ENCODE measurements at places on chromosomes 5 and 9.
A peak's percentile ranks its signal among the peaks of the same experiment; 100 is the strongest.

DNA sequence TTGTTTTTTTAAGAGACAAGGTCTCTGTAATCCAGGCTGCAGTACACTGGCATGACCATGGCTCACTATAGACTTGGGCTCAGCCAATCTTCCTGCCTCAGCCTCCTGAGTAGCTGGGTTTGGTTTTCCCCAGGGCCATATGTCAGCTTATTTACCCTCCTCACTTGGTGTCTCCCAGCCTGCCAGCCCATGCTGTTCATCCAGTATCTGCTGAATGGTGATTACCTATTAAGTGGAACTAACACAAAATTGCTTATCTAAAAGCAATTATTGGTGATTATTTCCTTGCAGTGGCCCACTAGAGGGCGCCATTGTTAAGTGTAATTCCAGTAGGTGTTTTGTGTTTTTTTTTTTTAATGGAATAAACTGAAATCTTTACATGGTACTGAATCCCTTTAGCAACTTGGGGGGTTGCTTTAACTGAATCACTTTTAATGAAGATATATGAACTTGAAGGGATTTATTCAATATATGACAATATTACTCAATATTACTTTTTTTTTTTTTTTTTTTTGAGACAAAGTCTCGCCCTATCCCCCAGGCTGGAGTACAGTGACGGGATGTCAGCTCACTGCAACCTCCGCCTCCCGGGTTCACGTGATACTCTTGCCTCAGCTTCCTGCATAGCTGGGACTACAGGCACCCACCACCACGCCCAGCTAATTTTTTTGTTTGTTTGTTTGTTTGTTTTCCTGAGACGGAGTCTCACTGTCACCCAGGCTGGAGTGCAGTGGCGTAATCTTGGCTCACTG is 13.8 kb downstream of the EXOSC2 start:
- peak; percentile 38 for DNase-seq

GRCh38 chr5:124239572-124239971 is 506.9 kb downstream of the ZNF608 start:
- DNase-seq, result no peak

DNA sequence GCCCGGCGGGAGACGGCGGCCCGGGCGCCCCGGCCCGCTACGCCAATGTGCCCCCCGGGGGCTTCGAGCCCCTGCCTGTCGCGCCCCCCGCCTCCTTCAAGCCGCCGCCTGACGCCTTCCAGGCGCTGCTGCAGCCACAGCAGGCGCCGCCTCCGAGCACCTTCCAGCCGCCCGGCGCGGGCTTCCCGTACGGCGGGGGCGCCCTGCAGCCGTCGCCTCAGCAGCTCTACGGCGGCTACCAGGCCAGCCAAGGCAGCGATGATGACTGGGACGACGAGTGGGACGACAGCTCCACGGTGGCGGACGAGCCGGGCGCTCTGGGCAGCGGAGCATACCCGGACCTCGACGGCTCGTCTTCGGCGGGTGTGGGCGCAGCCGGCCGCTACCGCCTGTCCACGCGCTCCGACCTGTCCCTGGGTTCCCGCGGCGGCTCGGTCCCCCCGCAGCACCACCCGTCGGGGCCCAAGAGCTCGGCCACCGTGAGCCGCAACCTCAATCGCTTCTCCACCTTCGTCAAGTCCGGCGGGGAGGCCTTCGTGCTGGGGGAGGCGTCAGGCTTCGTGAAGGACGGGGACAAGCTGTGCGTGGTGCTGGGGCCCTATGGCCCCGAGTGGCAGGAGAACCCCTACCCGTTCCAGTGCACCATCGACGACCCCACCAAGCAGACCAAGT is 723 bp downstream of the SNX18 start:
- DNase-seq, result peak; percentile 25

DNA sequence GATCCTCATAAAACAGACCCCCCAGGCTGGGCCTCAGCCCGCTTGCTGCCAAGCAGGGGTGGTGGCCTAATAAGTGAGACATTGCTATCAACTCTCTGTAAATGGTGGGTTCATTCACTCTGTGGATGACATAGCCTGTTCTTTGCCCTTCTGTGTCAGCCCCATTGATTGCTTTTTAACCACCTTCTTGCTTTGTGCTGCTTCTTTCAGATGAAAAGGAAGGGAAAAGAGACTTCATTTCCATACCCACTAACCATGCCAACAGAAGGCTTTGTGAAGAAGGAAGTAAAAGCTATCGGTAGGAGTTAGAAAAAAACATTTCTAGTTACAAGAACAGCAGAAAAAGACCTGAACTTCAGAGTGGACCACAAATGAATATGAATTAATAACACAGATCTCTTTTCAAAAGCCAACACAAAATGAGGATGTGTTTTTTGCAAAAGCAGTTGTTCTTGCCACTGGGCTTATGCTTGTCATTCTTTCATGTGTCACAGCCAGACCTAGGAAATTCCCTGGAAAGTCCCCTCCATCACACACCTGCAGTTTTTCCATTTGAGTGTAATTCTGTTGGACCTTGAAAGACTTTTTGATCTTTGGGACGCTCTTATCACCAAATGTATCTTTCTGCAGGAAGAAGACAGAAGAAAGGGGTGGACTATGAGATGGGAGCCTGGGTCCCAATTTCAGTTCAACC is 507.7 kb downstream of the CCDC171 start:
- DNase-seq, result no peak

GRCh38 chr5:139091439-139092156 is 106.6 kb downstream of the SIL1 start:
- DNase-seq, result no peak

DNA sequence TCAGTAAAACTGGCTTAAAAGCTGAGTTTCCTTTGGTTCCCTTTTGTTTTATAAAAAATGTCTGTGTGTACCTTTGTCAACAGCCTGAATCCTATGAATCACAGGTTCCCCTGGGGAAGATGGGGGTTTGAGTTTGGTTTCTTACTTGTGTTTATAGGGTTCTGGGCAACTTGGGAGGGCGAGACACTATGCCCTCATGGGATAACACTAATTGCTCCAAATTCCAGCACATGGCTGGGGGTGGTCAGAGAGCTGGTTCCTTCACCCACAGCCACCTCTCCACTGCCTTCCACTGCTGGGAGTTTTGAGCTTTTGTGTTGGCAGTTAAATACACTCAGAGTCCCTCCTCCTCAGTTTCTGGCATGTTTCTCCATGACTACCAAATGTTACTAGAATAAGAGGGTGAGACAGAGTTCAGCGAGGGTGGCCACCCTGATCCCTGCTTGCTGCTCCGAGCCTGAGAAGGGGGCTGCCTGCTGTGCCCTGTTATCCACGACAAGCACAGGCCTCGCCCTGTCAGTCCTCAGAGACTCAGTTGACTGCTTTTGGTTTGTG is 83.0 kb upstream of the EPB41L4B start:
- DNase-seq, result no peak

GRCh38 chr5:140725799-140726471 is 25.7 kb downstream of the ZMAT2 start:
- DNase-seq, result peak; percentile 38

GRCh38 chr5:158979749-158980521 is 119.8 kb downstream of the EBF1 start:
- DNase-seq, result no peak

GRCh38 chr5:96093890-96094381 is 132.3 kb upstream of the ELL2 start:
- DNase-seq, result no peak

DNA sequence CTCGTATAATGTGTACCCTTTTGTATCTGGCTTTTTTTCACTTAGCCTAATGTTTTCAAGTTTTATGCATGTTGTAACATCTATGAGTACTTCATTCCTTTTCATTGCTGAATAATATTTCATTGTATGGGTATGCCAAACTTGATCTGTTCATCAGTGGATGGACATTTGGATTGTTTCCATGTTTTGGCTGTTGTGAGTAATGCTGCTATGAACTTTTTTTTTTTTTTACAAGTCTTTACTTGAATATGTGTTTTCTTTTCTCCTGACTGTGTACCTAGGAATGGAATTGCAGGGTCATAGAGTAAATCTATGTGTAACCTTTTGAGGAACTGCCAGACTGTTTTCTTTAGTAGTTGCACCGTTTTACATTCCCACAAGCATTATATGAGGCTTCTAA is 52.4 kb downstream of the MTREX start:
- no peak for DNase-seq

- DNase-seq, result no peak
Observed at GRCh38 chr9:113941056-113941455, 64.9 kb downstream of the ZNF618 start.

DNA sequence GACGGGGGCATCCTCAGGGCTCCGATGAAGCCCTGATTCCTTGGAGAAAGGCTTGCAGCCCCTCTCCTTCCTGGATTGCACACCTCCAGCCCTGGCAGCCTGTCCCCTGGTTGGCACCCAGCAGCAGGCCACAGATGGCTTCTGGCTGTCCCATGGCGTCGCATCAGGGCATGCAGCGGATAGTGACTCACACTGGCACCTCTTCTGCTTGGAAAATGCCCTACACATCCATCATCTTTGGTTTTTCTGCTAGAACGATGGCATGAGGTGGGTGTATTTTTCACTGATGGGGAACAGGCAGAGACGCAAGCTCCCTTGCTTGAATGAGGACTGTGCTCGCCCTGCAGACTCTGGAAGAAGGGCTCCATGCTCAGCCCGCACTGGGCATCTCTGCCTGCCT is 23.2 kb upstream of the IER5L start:
- DNase-seq, result no peak

DNA sequence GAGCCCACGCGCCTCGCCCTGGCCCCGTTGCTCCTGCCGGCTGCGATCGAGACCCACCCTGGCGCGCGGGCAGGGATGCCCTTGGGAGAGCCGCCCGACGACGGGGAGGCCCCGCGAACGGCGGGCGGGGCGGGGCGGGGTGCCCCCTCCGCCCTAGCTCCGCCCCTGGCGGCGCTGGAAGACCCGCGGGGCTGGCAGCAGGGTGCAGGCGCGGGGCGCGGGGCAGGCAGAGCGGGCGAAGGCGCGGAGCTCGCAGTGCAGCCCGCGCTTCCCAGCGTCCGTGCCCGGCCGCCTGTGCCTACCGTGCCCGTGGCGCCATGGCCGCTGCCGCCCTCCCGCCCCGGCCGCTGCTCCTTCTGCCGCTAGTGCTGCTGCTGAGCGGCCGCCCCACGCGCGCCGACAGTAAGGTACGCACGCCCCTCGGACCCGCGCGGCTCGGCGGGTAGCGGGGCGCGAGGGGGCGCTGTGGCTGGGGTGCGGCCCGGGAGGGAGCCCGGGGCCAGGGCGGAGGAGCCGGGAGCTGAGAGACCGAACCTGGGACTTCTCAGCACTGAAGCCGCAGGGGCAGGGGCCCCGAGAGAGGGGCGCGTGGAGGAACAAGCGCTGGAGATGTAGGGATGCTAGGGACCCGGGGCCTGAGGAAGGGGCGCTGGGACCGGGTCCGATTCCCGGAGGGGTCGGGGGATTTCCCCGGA is at the start of gene OLFML2A:
OLFML2A (plus strand) TSS at position 180 of the 695 bp plus-strand sequence; CDS start at position 318, 138 bp downstream.
- no peak for DNase-seq

GRCh38 chr5:164358531-164359259 is 853.3 kb downstream of the MAT2B start:
- no peak for DNase-seq

GRCh38 chr5:107971846-107972245 is 301.1 kb upstream of the EFNA5 start:
- no peak for DNase-seq

DNA sequence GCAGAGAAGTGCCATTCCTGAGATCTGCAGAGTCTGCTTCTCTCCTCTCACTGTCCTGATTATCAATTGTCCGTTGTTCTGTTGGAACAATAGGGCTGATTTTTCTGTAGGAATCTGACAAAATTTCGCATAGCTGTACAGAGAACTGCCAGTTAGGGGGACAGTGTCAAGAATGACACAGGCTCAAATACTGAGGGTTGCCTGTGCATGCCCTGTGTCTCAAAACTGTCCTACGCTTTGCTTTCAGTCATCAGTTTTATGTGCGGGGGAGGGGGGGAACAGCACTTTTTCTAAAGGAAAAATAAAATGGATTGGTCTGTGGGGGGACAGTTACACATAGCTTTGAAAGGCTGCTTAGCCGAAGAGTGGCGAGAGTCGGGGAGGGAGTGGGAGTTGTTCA is 248.6 kb downstream of the PDZD2 start:
- no peak for DNase-seq

DNA sequence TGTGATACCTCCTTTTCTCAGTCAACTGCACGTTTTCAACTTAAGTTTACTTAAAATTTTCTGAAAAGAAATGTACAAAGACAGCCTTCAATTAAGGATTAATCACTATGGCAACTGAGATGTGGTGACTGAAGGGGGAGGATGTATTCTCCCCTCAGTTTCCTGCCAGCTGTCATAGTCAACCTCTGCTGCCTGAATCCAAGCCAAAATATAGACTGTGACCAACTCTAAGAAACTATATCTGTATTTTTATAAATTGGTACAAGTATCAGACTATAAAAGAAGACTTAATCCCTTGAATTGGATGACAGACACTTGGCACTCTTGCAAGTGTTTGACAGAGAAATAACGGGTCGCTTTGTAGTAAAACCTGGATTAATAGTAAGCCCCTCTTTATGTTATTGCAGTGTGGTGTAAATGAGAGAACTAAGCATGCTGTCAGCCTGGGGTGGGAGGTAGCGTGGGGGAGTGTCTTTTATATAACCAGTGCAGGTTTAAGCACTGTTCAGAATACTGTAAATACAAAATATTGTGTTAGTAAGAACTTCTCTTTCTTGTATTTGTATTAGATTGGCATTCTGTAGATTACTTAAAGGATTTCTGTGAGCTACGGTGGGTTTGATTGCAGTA is 106.4 kb downstream of the ERCC6L2 start:
- no peak for DNase-seq

DNA sequence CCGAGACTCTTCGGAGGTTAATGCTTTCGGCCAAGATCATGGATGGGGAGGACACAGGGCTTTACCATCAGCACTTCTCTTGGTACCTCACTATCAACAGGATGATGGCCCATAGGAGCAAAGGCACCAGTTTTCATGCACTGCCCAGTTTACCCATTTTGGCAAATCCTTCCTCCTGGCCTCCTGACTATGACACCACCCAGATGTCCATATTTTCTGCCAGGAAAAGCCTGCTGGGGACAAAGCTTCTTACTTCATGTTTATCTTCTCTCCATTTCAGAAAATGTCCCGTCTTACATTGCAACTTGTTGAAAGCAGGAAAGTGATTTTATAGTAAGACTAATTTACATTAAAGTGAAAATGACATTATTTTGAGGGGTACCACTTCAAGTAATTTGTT is 61.4 kb upstream of the GAS1 start:
- DNase-seq, result no peak

GRCh38 chr5:95029569-95030366 is 255.1 kb downstream of the MCTP1 start:
- DNase-seq, result no peak

DNA sequence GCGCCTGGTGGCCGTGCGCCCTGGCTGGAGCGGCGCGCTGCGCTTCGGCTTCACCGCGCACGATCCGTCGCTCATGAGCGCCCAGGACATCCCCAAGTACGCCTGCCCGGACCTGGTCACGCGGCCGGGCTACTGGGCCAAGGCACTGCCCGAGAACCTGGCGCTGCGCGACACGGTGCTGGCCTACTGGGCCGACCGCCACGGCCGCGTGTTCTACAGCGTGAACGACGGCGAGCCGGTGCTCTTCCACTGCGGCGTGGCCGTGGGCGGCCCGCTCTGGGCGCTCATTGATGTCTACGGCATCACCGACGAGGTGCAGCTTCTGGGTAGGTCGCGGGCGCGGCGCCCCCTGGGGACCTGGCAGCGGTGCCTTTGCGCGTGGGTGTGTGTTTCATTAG is 28.9 kb downstream of the NEURL1B start:
- no peak for DNase-seq

All from stimulated activated CD8-positive, alpha-beta memory T cell treated with anti-CD3 and anti-CD28 coated beads, Interleukin-4, amount 100 ng/mL, for 1 hour (primary cell).